Stimulated activated CD8-positive, alpha-beta memory T cell treated with anti-CD3 and anti-CD28 coated beads, Interleukin-7, amount 100 ng/mL, for 1 hour (primary cell): ENCODE measurements at places on chromosomes 5 and 9.

- DNase-seq, result no peak
Observed at GRCh38 chr5:103783669-103784068, 221.1 kb upstream of the NUDT12 start.

DNA sequence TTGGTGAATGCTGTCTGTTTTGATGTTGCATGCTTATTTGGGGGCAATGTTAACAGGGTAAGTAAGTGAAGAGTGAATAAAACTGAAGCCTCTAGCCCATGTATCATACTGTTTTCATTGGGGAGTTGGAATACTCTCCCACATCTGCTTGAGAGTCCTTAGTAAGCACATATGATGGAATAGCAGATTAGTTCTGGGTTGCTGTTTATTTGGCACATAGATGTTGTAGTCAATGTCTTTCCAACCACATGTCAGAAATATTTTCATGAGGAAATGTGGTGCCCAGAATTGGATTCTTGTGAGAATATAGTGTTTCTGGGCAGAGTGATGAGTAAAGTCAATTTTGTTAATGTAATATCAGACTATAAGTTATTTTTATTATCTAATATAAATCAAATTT lies 611.7 kb upstream of the FTMT start:
- DNase-seq, result no peak

DNA sequence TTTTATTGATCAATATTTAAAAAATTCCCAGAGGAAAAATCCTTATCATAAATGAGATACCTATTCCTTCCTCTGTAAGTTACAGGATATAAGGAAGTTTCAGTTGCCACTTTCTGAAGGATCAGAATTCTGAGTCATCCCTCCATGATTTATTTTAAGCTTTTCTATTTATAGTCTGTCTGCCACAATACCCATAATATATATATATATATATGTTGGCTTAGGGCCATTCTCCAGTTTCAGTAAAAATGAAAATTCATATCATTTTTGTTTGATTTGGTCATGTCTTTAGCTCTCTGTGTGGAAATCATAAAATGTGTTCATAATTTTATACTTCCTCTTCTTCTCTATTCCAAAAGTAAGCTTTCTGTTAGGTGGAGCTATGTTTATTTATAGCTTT lies 215.8 kb upstream of the CYLC2 start:
- DNase-seq, result no peak

DNA sequence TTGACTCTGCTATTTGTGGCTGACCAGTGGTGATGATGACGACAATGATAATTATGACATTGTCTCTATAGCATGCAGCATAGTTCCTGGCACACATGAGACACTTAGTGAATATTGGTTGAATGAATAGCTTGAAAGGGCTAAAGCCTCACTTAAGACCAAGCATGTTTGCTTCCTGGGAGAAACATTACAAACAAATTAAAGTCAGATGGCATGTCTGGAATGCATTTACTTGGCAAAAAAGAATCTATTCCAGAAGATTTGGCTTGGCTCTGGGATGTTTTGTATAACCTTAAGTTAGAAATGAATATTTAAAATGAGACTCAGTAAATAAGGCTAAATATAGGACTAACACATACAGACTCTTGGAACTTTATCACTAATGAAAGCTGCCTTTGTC lies 21.6 kb downstream of the GAS1 start:
- DNase-seq, result no peak

DNA sequence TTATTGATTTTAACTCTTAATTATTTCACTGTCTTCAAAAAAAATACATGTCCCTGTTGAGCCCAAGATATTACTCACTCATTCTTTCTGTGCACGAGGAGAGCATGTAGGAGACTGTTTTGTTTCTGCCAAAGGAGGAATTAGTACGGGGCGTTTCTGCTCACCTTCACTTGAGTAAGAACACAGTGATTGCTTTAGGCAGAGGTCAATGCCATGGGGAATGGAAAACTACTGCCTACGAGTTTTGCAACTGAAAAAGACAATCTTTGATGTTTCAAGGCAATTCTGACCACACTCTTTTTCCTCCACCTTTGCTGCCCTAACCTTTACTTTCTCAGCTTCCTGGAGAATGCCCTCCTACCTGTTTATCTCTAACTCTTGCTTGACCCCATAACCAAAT lies 109.4 kb downstream of the CCDC192 start:
- DNase-seq, result no peak

DNA sequence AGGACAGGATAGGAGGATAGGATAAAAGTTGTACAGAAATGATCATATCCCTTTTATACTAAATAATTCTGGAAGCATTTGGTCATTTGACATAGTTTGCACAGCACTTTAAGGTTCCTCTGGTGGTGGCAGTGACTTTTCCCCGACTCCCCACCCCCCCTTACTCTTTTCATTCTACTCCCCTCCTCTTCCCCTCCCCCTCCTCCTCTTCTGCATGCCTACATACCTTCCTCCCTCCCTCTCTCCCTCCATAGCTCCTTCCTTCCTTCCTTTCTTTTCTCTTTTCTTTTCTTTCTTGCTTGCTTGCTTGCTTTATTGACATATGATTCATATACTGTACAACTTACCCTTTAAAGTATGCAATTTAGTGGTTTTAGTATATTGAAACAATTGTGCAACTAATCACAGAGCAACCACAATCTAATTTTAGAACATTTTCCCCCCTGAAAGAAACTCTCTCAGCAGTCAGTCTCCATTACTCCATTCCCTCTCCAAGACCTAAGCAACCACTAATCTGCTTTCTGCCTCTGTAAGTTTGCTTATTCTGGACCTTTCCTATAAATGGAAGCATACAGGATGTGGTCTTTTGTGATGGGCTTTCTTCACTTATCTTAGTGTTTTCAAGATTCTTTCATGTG lies 159.0 kb downstream of the HACD4 start:
- no peak for DNase-seq

- DNase-seq, result no peak
Observed at GRCh38 chr9:84970432-84970831, 300.9 kb downstream of the NTRK2 start.

DNA sequence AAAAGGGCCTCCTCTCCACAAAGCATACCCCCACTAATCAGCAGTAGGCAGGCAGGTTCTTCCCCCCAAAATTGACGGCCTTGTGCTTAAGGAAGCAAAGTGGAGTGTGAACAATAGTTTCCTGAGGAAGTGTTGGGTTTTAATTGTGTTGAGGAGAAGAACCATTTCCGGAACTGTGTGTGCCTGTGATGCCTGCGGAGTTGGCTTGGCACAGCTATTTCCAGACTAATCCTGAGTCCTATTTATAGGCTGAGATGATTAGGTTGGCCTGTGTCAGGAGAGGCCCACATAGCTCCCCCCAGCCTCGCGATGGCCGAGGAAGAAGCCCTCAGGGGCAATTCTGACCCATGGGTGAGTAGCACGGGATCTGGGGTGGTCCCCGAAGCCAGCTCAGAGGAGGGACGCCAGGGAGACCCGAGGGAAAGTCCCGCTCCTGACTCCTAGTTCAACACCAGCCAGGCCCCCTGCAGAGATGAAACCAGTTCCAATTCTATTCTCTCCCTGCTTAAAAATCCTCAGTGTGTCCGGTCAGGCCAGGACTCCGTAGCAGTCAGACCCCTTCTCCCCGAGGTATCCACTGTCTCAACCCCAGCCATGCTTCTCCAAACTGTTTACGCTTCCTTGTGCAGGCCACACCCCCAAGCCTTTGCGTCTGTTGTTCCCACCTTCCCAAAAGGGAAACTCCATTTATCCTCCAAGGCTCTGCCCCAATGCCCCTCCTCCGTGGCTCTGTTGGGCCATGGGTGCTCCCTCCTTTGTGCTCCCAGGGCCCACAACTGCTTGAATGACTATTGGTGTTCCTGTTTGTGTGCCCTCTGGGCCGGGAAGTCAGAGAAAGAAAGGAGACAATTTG lies 18.1 kb downstream of the GSN start:
- DNase-seq, result no peak

DNA sequence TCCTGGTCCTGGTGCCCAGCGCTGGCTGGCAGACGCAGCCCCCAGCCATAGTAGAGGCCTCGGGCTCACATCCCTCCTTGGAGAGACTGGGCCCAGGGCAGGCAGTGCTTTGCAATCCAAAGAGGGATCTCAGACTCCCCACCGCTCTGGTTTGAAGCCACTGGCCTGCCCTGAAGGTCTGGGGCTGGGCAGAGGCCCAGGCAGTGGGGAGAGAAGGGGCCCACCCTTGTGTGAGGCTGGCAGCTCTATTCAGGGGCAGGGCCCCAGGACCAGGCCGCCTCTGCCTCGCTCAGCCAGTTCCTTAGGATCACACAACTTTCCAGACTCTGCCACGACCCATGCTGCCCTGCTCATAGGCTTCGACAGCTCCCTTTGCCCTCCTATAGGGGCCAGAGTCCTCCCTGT lies 10.7 kb upstream of the SEC16A start:
- DNase-seq, result no peak

GRCh38 chr9:3758816-3759576 lies 233.2 kb upstream of the RFX3 start:
- DNase-seq, result no peak

- no peak for DNase-seq
Observed at GRCh38 chr5:174057206-174057605, 11.7 kb downstream of the NSG2 start.

GRCh38 chr5:142845954-142846398 lies 75.8 kb downstream of the ARHGAP26 start:
- DNase-seq, result no peak

DNA sequence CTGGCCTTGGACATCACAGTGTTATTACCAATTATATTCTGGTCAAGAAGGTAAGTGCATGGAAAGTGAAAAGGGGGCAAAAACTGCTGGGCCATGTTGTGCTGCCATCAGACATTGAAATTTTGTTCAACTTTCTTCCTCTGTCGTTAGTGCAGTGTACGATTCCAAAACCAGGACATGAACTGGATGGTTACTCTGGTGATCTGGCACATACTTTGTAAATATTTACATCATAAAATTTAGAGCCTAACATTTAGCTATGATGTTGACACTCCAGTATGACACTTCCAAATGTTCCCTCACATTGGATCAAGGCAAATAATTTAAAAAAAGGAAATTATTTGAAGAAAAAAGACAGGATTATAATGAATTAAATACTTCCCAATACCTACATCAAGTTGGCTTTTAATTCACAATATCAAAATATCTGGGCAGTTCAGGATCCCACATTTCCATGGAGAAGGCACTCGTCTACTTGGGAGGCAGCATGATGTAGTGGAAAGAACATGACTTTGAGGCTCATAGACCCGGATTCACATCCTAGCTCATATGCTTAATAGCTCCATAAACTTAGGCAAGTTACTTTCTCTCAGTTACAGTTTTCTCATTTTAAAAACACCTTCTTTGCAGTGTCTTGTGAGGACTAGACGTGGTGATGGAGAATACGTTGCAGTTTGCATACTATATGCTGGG lies 342.5 kb upstream of the MPDZ start:
- no peak for DNase-seq

- no peak for DNase-seq
Observed at GRCh38 chr9:5042661-5043178, 57.6 kb downstream of the JAK2 start.

- no peak for DNase-seq
Observed at GRCh38 chr5:134536876-134537275, 11.4 kb downstream of the JADE2 start.

GRCh38 chr5:151244206-151244605 lies 8.8 kb upstream of the GM2A start:
- no peak for DNase-seq

DNA sequence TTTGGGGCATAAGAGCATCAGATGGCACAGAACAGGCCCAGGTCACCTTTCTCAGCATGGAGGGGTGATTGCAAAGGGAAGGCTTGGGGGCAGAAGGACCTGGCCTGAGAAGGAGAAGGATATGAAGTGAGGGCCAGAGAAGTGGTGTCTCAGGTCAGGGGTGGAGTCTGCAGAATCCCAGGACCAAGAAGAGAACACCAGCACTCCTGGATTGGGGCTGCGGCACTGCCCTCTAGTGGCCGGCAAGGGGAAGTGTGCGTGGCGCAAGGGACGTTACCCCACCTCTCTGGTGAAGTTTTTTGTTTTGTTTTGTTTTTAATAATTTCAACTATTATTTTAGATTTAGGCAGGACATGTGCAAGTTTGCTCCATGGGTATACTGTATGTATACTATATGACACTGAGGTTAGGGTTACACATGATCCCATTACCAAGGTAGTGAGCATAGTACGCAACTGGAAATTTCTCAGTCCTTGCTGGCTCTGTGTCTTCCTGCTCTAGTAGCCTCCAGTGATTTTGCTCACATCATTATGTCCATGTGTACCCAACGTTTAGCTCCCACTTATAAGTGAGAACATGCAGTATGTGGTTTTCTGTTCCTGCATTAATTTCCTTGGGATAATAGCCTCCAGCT lies 1548.6 kb downstream of the EFNA5 start:
- DNase-seq, result no peak

DNA sequence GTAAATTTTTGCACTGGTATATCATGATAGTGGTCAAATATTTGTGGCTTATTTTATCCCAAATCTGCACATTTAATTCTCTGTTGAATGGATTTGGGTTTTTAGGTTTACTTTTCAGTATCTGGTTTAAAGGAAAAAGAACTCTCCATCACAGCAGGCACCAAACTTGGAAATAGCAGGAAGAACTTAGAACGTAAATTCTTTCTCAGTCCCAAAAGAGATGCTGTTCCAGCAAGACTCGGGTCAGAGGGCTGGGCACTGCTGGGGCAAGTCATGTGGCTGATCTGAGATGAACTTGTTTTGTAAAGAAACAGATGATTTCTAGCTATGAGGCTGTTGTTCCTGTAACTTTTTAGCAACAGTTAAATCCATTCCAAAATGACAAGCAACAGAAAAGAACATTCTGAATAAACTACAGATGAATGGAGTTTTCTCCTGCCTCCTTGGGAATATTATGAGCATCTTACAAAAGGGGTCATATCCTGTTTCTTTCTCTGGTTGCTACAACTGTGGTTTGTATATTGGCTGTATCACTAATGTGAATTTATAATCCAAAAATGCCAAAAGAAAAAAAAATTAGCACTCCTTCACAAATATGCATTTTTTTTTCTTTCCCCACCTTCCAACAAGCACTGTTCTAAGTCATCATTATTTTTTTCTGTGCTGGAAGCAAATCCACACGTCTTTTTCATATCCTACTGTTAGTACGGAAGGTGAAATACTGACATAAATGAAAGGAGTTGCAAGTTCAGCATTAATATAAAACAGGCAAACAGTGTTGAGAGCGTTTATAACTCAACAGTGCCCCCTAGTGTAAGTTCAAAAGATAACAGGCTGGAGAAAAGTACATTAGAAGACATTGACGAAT lies 31.1 kb downstream of the OR2K2 start:
- no peak for DNase-seq

GRCh38 chr9:116821633-116822229 lies 134.6 kb downstream of the TRIM32 start:
- no peak for DNase-seq

- no peak for DNase-seq
Observed at GRCh38 chr9:124420991-124421543, 5.8 kb upstream of the PSMB7 start.
